ENCODE measurements at places on chromosomes 13 and 19.

GRCh38 chr19:5314012-5314906 is 26.4 kb downstream of the PTPRS start:
- DNase-seq: no peak

GRCh38 chr13:104759069-104759468 is 1692.9 kb upstream of the SLC10A2 start:
- DNase-seq: no peak

DNA sequence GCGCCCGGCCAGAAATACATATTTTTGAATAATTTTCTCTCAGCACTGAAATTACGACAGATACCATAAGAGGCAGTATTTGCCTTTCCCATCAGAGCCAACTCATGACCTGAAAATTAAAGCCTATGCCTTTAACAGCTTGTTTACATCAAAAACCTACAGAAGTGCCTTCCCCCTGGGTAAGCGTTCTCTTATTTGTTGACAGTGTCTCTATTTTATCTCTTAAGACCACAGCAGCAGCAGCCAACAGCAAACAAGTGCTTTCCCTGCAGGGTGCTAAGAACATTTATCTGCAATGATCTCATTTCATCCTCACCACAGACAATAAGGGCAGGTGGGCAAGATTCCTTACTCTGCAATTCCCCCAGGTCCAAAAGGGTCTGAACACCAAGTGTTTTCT is 6.0 kb downstream of the AKAP8L start:
- DNase-seq: no peak

- DNase-seq: no peak
Measured at GRCh38 chr13:32001769-32002168, 29.8 kb upstream of the FRY start.

GRCh38 chr13:42266473-42266872 is 5.5 kb upstream of the AKAP11 start:
- DNase-seq: no peak

GRCh38 chr19:56088497-56089215 is 32.4 kb downstream of the ZNF787 start:
- DNase-seq: no peak

All from hippocampal formation (tissue), 2 donors.